ENCODE measurements at places on chromosomes 5 and 9.

DNA sequence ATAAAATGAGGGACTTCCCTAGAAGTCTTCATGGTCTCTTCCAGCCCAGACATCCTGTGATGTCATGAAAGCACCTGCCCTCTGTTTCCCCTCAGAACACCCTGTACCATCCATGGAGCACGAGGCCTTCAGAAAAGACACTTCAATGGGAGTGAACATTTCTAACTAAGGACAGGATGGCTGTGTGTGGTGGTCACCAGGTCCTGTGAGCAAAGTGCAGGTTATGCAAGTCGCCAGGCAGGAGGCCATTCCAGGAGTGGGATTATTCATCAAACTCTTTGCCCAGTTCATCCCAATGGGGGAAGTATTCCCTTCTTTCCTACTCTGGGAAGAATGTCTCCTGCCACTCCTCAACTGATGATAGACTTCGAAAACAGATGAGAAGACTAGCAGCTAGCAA, 80.5 kb downstream of the SLC1A3 start:
- DNase-seq: no peak

GRCh38 chr9:125763394-125763801, 16.2 kb downstream of the PBX3 start:
- DNase-seq: no peak

- DNase-seq: no peak
Observed at GRCh38 chr5:944992-945685, 52.5 kb downstream of the TRIP13 start.

DNA sequence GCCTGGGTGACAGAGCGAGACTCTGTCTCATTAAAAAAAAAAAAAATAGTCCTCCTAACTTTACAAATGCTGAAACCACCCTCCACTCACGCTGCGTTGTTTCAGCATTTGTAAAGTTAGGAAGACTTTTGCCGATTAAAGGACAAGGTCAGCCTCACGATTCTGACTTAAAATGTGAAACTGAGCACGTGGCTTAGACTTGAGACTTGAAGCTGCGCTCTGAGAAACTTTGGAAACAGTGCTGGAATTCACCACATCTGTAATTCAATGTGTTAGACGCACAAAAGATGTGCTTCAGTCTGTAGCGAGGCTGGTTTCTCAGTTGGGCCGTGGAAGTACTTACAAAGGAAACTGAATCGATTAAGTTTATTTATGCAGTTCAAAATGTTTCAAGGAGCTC, 25.0 kb upstream of the LAMC3 start:
- DNase-seq: no peak

- no peak for DNase-seq
Observed at GRCh38 chr9:111250875-111251842, 78.9 kb downstream of the OR2K2 start.

DNA sequence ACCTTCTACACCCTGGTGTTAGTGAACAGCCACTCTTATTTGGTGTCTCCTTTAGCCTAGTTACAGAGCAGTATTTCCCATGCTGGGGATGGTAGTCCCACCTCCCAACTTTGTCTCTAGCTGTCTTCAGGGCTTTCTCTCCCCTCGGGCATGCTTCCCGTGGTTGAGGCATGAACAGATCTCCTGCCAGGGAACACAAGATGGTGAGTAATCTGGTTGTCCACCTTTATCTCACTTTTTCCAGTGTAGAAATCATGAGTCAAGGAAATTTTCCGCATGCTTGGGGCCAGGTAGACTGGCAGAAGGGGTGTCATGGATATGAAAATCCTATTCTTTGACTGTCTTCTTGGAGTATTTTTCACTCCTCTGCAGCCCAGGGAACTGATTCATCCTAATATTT, 532.9 kb downstream of the ANXA1 start:
- no peak for DNase-seq
